CD8-positive, alpha-beta T cell (primary cell): ENCODE measurements at places on chromosomes 4 and X. TPM values are rescaled to one million over a fixed set of nuclear protein-coding genes. Genes with fewer than 3 reads are reported as not detected.

Gene PABPC5
- total RNA-seq: not detected

Gene STATH
- not detected for total RNA-seq

Gene MAGEE1
- 14.1 TPM for total RNA-seq

Gene ARSJ
- total RNA-seq: not detected

Gene TAF7L
- not detected for total RNA-seq

Gene SLC9B1
- total RNA-seq: 4.0 TPM

Gene SH3RF1
- total RNA-seq: not detected

Gene ZBTB33
- total RNA-seq: 30.7 TPM

Gene CENPVL3
- not detected for total RNA-seq

Gene HPGD
- total RNA-seq: 6.1 TPM

Gene ANKRD37
- 15.9 TPM for total RNA-seq

Gene TMEM271
- total RNA-seq: not detected

Gene DNAAF6
- total RNA-seq: not detected

Gene DSPP
- not detected for total RNA-seq

Gene PASD1
- total RNA-seq: not detected

Gene QRFPR
- not detected for total RNA-seq

Gene ABLIM2
- total RNA-seq: 1.6 TPM

Gene FLNA
- 1,274 TPM for total RNA-seq

Gene FGG
- not detected for total RNA-seq

Gene CCDC120
- 18.0 TPM for total RNA-seq

Gene HDX
- total RNA-seq: 0.33 TPM

Gene NEIL3
- 0.33 TPM for total RNA-seq

Gene SASH3
- 76.8 TPM for total RNA-seq

Gene NDUFB11
- 50.5 TPM for total RNA-seq

Gene SHROOM4
- total RNA-seq: not detected

Gene KLHL13
- total RNA-seq: 0.50 TPM

Gene AFF2
- total RNA-seq: 1.9 TPM

Gene GYG2
- not detected for total RNA-seq

Gene RIPPLY1
- total RNA-seq: not detected

Gene TLL1
- not detected for total RNA-seq

Gene FGF16
- not detected for total RNA-seq

Gene ASB5
- not detected for total RNA-seq

Gene EPHA5
- total RNA-seq: not detected

Gene NUDT11
- total RNA-seq: 2.1 TPM

Gene FAM193A
- total RNA-seq: 29.0 TPM

Gene DDIT4L
- 0.16 TPM for total RNA-seq

Gene NKX6-1
- total RNA-seq: not detected

Gene ADH7
- not detected for total RNA-seq

Gene RPS3A
- 3,746 TPM for total RNA-seq

Gene TCP11X2
- total RNA-seq: not detected

Gene PLCXD1
- total RNA-seq: 18.3 TPM

Gene CLDN2
- total RNA-seq: not detected

Gene RHOXF2
- not detected for total RNA-seq

Gene NWD2
- total RNA-seq: not detected

Gene PPBP
- total RNA-seq: 0.50 TPM

Gene ZDHHC15
- 0.06 TPM for total RNA-seq

Gene AWAT2
- total RNA-seq: not detected

Gene CACNA1F
- total RNA-seq: 0.84 TPM

Gene PNMA6A
- total RNA-seq: not detected

Gene ZMAT1
- 15.7 TPM for total RNA-seq

Gene P2RY8
- 197 TPM for total RNA-seq
